ENCODE measurements at places on chromosomes 5 and 9. TPM values are rescaled to one million over a fixed set of nuclear protein-coding genes. Genes with fewer than 3 reads are reported as not detected.

Gene CENPK
- total RNA-seq: 18.5 TPM

Gene KLF9
- total RNA-seq: 20.7 TPM

Gene ALDOB
- total RNA-seq: not detected

Gene SAP30L
- 17.2 TPM for total RNA-seq

Gene PCDHB14
- 0.44 TPM for total RNA-seq

Gene TRPM6
- 0.49 TPM for total RNA-seq

Gene FYB1
- not detected for total RNA-seq

Gene CTSV
- total RNA-seq: 11.2 TPM

Gene ANKRD34B
- total RNA-seq: not detected
